ENCODE measurements at places on chromosomes 7 and 10. TPM values are rescaled to one million over a fixed set of nuclear protein-coding genes. Genes with fewer than 3 reads are reported as not detected.
A peak's percentile ranks its signal among the peaks of the same experiment; 100 is the strongest.

Gene ARMC10
- total RNA-seq = 38.2 TPM

Gene PVRIG
- not detected for total RNA-seq

GRCh38 chr10:132162021-132162531, 24.7 kb upstream of the DPYSL4 start:
- no peak for DNase-seq

DNA sequence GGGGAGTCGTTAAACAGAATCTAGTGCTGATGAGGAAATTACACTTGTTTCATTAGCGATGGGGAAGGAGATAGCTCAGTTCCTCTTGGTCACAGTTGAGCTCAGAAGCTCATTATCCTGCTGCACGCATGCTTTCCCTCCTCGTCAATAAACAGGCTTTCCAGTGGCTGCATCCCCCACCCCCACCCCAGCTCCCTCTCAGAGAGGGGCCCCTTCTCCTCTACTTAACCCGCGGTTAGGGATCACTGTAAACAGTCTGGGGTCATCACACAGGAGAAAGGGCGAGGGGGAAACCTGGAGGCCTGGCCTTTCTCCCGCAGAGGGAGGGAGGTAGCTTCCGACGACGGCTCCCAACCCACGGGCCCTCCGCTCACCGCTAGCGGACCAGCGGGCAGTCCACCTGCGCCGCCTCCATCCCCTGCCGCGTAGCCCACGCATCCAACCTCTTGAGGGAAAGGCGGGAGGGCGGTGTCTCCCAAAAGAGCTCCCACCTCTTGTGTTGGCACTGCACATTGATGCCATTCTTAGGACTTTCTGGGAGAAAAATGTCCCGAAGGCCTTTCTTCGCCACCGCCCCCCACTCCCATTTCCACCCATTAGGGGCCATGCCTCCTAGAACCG, 80.8 kb downstream of the PAX2 start:
- DNase-seq = no peak

- DNase-seq = no peak
These were observed 187.2 kb upstream of the CSTF2T start for GRCh38 chr10:51886438-51887068.

- no peak for DNase-seq
These were observed 15.9 kb upstream of the PRTFDC1 start for GRCh38 chr10:24968349-24968748.

DNA sequence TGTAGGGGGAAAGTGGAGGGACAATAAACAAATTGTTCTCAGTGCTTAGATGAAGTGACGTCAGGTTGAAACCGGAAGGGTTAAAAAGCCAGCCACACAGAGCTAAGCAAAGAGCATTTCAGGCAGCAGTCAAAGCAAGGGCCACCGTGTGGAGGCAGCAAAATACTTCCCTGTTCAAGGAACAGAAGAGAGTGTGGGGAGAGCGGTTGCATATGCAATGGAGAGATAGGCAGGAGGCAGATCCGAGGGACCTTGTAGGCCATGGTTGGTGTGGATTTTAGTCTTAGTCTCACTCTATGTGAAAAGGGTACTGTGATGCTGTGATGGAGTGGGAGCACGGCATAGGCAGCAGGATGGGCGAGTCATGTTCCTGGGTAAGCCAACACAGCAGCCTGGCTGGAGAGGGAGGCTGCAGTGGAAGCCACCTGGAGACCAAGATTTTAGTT, 3.8 kb upstream of the STN1 start:
- no peak for DNase-seq

DNA sequence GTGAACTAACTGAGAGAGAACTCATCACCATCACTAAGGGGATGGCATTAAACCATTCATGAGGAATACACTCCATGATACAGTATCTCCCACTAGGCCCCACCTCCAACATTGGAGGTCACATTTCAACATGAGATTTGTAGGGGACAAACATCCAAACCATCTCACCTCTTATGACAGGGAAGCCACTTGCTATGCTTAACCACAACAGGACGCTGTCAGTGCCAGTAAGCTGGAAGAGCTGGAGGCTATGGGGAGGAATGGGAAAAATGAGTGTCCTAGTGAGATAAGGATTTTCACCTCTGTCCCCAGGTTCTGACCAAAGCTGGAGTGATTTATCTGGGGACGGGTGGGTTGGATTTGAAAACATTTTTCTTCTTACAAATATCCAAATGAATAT, 17.6 kb downstream of the PLCE1 start:
- DNase-seq = no peak

DNA sequence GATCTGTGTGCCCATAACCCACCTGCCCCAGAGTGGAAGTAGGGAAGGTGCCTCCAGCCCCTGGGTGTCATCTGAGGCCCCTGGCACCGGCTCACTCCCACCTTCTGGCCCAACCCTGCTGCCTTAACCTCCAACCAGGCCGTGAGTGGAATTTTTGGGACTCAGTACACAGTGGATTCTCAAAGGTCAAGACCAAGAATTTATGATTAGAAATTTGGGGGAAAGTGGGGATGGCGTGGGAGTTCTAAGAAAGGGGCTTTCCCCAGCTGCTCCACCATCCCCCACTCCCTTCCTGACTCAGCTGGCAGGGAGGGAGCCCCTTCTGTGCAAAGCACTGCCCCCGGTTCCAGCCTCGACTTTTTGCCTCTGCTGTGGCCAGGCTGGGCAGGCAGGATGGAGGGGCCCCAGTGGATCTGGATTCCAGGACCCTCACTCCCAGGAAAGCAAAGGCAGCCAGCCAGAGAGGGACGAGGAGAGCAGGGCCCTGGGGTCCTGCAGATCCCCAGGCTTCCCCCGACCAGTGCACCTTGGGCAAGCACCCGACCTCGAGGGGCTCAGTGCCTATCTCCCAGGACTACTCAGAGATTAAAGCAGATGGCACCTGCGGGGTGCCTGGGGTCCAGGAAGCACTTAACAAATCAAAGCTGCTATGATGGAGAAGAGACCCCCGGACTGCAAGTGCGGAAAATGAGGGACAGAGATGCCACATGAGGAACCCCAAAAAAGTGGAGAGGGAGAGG, 12.8 kb downstream of the SPOCK2 start:
- DNase-seq = no peak

DNA sequence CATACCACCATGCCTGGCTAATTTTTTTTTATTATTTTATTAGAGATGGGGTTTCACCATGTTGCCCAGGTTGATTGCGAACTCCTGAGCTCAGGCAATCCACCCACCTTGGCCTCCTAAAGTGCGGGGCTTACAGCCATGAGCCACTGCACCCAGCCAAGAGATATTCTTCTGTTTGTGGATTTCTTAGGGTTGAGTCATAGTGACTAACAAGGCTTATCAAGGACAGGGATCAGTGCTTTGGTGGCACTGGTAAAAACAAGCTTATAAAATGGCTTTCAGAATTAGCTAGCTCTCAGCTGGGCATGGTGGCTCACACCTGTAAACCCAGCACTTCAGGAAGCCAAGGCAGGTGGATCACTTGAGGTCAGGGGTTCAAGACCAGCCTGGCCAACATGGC, 122.4 kb downstream of the ZNF248 start:
- peak; percentile 12 for DNase-seq

- DNase-seq = no peak
These were observed 123.5 kb upstream of the EGR2 start for GRCh38 chr10:62939698-62940097.

Measured in foreskin keratinocyte (primary cell).